AG08396 (cell line): ENCODE measurements at places on chromosomes 1 and 21.

- DNase-seq = no peak
These were observed 21.3 kb downstream of the KIAA0040 start for GRCh38 chr1:175171036-175171913.

GRCh38 chr1:20168564-20169491 is 17.1 kb upstream of the UBXN10 start:
- no peak for DNase-seq

DNA sequence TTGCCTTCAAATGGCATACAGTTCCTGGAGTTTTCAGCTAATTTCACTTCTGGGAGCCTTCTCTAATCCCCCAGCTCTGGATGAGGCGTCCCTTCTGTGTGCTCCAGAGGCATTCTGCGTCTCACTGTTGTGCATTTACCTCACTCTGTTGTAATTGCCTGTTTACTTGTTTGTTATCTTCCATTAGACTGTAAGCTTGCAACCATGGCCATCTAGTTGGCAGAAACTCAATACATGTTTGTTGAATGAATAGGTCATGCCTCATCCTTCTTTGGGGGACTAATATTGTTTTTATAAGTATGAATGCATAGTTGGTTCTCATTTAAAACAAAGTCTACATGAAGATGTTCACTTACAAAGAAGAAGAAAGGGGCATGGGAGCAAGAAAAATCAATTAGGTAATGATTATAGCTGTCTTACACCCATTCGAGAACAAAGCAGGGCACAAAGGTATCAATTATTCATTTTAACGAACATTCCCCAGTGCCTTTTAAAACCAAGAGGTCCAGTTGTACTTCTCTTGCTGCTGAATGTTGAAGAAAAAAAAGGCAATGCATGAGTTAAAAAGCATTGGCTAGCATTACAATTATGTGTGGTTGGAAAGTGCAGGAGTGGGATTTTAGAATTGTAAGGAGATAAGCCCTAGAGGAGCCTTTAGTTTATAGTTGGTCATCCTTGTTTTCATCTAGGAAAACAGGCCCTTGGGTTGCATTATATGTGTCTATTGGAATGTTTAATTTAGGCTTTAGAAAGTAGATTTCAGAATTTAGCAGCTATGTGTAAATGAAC is 6.0 kb downstream of the RGL1 start:
- DNase-seq = no peak

- peak; percentile 27 for DNase-seq
These were observed 51.0 kb downstream of the KIAA0319L start for GRCh38 chr1:35505911-35506798.

DNA sequence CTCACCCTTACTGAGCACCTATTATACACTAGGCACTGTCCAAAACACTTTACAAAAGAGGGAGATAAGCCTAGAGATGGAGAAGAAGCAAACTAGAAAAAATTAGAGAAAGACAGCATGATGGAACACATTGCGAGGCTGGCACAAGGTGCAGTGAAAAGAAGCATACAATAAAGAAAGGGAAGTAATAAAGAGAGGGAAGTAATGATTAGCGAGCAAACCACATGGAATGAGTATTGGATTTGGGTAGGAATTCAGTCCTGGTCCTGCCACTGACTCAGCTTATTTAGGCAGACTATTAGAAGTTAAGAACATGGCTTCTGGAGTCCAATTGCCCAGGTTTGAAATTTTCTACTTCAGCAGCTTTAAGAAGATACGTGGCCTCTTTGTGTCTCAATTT is 32.6 kb upstream of the FNBP1L start:
- DNase-seq = no peak

DNA sequence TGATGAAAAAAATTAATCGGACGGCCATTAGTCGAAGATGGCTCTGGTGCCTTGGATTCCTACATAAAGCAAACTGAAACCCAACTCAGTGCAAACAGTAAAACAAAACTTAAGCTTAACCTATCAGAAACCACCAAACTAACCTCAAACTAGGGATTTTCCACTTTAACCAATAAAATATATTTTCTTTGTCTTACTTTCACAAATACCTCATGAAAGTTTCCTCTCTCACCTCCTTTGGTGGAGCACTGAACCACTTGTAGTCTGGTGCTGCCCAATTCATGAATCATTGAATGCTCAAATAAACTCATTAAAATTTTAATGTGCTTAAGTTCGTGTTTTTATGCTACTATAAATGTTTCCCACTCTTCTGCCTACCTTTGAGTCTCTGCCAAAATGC is 7.0 kb downstream of the ADORA3 start:
- no peak for DNase-seq

GRCh38 chr1:169312084-169312954 is 55.3 kb downstream of the NME7 start:
- DNase-seq = peak; percentile 66

DNA sequence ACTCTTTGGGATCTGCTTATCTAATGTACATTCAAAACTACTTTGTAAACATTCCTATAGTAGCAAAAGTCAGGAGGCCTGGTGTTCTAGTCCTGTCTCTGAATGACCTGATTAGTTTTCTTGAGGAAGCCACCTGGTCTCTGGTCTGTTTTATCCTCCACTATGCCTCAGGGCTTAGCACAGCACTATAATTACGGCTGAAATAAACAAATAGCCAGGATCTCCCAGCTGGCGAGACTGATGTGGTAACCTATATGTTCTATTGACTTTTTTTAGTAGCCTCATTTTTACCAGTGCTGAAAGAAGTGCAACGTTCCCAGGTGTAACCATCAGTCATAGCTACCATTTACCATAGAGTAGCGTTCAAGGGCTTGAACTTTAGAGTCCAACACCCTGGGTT is 24.2 kb upstream of the RPL11 start:
- DNase-seq = no peak

DNA sequence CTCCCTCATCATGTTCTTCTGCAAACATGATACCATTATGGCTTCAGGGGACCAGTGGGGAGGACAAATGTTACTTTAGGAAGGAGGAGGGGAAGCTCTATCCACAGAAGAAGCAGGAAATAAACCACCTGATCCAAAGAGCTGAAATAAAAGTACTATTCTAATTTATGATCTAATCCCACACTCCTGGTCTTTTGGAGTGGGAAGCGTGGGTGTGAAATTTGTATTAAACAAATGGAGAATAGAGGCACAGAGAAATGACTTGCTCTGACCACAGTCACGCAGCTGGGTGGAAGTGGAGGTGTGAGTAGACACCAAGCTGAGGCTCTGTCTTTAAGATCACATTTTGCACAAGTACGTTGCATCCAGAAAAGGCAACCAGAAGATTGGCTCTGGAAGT is 14.5 kb upstream of the STUM start:
- no peak for DNase-seq

DNA sequence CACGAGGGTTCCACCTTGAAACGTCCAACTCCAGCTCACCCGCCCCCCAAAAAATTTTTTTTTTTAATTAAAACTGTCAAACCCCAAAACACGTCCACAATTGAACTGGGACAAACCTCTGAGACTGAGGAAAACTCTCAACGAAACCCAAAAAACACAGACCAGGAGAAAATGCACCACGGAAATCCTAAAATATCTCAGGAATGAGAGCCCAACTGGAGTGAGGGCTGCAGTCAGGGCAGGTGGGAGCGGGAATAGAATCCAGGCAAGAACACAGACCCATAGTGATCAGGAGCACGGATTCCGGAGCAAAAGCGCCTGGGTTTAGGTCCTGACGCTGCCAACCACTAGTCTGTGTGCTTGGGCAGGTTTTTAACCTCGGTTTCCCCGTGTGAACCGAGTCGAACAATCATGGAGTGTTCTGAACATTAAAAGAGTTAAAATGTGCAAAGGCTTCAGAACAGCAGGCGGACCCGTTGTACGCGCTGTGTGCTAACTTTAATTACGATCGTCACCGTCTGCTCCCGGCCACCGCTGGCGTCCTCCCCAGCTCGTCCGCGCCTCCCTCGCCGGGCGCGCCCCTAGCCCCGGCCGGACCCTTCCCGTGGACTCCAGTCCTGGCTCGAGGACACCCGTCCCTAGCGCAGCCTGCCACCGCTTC is 624 bp downstream of the ARHGAP29 start:
- DNase-seq = peak; percentile 34

- DNase-seq = no peak
These were observed 26.9 kb downstream of the OR10J5 start for GRCh38 chr1:159508951-159509350.

- DNase-seq = peak; percentile 69
These were observed 9.0 kb upstream of the CDC20 start for GRCh38 chr1:43349594-43350306.

- no peak for DNase-seq
These were observed 107.4 kb downstream of the NTPCR start for GRCh38 chr1:233057836-233058235.

GRCh38 chr1:14929547-14930246 is 223.8 kb upstream of the TMEM51 start:
- DNase-seq = peak; percentile 79

DNA sequence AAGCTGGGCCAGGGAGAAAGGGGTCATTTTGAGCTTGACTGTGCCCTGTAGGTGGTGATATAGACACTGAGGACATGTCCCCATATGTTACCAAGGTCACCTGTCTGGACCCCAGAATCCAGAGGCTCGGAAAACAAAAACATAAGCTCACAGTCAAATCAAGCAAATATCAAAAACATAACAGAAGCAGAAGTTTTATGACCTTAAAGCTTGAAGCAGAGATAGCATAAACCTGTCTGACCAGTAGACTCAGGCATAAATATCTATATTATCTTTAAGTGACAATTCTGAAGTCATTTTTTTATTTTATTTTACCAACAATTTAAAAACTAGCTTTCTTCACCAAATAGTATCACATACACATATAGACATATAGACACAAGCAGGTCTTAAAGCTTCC is 32.8 kb upstream of the RHOU start:
- DNase-seq = no peak

- no peak for DNase-seq
These were observed 202.8 kb downstream of the NTNG1 start for GRCh38 chr1:107343601-107344000.

- no peak for DNase-seq
These were observed 8.7 kb upstream of the UTP25 start for GRCh38 chr1:209819058-209819457.

- no peak for DNase-seq
These were observed 10.7 kb upstream of the MRPS14 start for GRCh38 chr1:175033953-175034352.

GRCh38 chr1:15100121-15100879 is 53.2 kb upstream of the TMEM51 start:
- DNase-seq = peak; percentile 68

DNA sequence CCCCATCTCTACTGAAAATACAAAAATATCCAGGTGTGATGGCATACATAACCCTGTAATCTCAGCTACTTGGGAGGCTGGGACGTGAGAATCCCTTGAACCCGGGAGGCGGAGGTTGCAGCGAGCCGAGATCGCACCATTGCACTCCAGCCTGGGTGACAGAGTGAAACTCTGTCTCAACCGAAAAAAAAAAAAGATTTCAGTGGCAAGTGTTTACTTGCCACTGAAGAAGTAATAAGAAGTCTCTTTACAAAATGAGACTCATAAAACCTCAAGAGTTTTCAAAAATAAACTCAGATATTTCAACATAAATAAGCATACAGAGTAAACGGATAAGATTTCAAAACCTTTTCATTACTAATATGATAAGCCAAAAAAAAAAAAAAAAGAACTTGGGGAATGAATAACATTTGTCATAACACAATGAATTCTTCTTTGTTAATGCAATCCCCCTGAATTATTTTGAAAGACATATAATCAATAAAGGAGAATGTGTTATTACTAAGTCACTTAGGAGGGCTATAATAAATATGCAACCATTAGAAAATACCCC is 34.2 kb upstream of the EXO1 start:
- DNase-seq = no peak

DNA sequence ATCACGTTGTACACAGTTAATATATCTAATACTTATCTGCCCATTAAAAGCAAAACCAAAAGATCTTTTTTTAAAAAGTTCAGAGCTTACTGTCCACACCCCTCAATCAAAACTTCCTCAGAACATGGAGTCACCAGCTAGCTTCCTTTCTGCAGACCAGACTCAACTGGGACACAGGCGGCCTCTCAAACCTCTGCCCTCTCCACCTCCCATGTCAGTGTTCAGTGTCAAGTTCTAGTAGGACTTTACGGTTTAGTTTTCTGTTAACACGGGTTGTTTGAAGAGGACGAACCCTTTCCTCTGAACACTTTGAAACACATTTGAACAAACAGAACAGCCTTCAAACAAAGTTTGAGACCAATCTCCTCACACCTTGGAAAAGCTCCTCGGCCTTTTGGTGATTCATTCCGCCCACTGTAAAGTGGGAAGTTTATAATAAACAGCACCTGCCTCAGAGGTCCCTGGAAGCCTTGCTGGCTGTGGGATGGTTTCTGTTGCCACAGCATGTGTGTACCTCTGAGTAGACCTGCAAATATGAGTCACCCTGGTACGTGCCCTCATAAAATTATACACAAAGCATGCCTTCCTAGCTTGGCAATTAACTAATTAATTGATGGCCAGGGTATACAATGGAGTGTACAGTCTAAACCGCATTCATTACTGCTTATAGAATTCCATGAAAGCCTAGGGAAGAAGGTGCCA is 48.4 kb upstream of the SIPA1L2 start:
- no peak for DNase-seq

- DNase-seq = peak; percentile 79
These were observed 19.4 kb upstream of the KIF21B start for GRCh38 chr1:201042779-201043461.

- no peak for DNase-seq
These were observed 18.9 kb downstream of the SLC6A9 start for GRCh38 chr1:44012404-44012803.

- DNase-seq = peak; percentile 85
These were observed 550 bp downstream of the TRIM33 start for GRCh38 chr1:114510274-114511031.

- DNase-seq = peak; percentile 82
These were observed 9.9 kb downstream of the SNRPE start for GRCh38 chr1:203871114-203871880.

GRCh38 chr1:10189659-10190058 is 20.7 kb upstream of the KIF1B start:
- no peak for DNase-seq

GRCh38 chr1:184755226-184756065 is 788 bp upstream of the EDEM3 start:
- DNase-seq = peak; percentile 31

- DNase-seq = no peak
These were observed 269.9 kb downstream of the HLX start for GRCh38 chr1:221149111-221149510.

DNA sequence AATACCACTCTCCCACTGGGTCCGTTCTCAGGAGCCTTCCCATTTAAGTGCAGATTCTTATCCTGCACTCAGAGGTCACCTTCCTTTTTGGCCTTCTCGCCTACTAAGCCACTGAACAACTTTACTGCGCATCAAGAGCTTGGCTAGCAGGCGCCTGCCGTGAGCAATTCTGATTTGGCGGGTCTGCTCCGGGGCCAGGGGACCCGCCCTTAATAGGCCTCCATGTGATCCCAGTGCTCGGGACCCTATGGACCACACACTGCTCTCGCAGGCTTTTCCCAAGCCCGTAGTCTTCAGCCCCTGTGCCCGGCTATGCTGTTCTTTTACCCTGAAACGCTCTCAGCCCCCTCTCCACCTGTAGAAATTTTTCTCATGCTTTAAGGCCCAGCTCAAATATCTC is 45.1 kb downstream of the BCL9 start:
- no peak for DNase-seq
